ENCODE measurements at places on chromosomes 5 and 9. TPM values are rescaled to one million over a fixed set of nuclear protein-coding genes. Genes with fewer than 3 reads are reported as not detected.

- no peak for DNase-seq
Measured at GRCh38 chr9:90105773-90106172, 501.0 kb downstream of the GADD45G start.

GRCh38 chr5:170273968-170274710 lies 23.4 kb downstream of the LCP2 start:
- DNase-seq, result no peak

GRCh38 chr5:141476132-141476911 lies 556 bp downstream of the PCDHGC3 start:
- no peak for DNase-seq

Gene DND1
- 0.37 TPM for total RNA-seq

GRCh38 chr9:4852419-4852818 lies 59.7 kb downstream of the RCL1 start:
- peak; percentile 81 for DNase-seq

DNA sequence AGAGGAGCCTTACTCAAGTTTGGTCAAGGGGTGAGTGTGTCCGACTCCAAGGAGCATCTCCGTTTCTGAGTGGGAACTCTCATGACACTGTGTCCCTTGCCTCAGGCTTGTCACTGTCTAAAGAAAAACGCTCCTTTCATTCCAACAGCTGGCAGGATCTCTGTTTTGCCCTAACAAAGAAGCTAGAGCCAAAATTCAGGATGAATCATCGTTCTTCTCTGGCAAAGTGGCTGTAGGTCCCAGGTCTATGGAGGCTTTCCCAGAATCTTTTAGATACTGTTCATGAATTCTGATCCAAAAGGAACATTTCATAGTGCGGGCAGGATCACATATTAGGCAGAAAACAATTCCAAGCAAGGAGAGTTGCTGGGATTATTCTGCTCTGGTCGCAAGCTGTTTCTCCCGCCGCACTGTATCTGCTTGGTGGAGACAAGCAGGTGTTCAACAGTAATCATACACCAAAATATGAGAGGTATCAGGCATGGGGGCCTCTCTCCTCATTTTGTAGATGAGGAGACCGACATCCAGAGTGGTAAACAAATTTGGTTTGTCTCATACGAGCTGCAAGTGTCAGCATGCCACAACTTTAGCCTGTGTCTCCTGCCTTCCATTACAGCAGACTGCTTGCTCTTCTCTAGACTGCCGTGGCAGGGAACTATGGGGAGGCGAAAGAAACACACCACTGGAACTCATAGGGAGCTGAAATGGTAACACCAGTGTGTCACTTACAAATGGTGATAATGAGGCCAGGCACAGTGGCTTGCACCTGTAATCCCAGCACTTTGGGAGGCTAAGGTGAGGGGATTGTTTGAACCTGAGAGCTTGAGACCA lies 72.6 kb downstream of the ENTREP1 start:
- DNase-seq, result no peak

DNA sequence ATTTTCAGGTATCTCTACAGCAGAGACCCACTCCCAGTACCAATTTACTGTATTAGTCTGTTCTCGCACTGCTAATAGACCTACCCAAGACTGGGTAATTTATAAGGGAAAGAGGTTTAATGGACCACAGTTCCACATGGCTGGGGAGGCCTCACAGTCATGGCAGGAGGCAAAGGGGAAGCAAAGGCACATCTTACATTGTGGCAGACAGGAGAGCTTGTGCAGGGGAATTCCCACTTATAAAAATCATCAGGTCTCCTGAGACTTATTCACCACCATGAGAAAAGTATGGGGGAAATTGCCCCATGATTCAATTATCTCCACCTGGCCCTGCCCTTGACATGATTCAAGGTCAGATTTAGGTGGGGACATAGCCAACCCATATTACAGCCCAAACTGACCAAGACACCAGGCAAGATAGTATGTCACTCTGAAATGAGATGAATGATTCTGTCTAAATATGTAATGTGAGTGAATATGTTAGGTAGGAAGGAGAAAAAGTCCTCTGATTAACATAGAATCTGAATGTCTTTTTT lies 182.5 kb upstream of the CDH12 start:
- no peak for DNase-seq

Gene ADCY2
- not detected for total RNA-seq

Gene OR13C2
- not detected for total RNA-seq

Gene TMEM171
- total RNA-seq, result not detected
